Fibroblast of skin of abdomen (primary cell): ENCODE measurements at places on chromosomes 1 and 21.

GRCh38 chr1:155499953-155500639, 62.5 kb downstream of the ASH1L start:
- peak; percentile 43 for DNase-seq

GRCh38 chr1:20099533-20099932, 19.8 kb downstream of the PLA2G2D start:
- DNase-seq, result no peak

GRCh38 chr1:176880955-176881595, 283.4 kb downstream of the ASTN1 start:
- DNase-seq, result peak; percentile 74

DNA sequence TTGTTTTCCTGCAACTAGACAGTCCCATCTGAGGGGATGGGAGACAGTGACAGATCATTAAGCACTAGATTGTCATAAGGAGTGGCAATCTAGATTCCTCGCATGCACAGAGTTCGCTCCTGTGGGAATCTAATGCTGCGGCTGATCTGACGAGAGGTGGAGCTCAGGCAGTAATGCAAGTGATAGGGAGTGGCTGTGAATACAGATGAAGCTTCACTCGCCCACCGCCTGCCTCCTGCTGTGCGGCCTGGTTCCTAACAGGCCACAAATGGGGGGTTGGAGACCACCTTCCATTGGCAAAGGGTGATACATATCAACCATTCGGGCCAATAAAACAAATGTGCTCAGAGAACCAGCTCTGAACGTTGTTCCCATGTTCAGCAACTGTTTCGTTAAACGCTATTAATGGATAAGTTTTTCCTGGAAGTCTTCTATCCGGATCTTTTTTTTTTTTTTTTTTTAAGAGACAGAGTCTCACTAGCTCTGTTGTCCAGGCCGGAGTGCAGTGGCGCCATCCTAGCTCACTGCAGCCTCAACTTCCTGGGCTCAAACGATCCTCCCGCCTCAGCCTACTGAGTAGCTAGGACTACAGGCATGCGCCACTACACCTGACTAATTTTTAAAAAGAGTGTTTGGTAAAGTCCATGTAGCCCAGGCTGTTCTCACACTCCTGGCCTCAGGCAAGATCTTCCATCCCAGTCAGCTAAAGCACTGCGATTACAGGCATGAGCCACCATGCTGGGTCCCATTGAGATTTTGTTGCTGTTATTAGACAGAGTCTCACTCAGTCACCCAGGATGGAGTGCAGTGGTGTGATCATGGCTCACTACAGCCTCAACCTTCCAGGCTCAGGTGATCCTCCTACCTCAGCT, 8.7 kb upstream of the RSRP1 start:
- DNase-seq, result no peak

GRCh38 chr1:184606786-184607185, 147.9 kb downstream of the EDEM3 start:
- DNase-seq, result no peak

- DNase-seq, result no peak
Observed at GRCh38 chr1:245213066-245213831, 58.5 kb downstream of the KIF26B start.

DNA sequence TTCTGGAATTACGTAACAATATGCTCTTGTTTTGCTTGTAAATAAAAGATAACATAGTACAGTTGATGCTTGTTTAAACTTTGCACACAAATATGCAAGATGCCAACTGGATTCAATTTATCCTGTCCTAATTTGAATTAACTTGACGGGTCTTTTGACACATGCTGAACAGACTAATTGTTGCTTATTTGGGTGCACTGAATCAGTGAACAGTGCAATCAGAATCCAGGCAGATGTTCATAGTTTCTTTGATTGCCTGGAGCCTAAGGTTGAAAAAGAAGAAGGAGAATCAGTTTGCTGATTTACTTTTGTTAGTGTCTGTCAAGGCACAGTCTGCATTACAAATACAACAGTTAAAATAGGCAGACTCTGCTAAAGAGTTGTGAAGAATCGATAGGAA, 307.9 kb downstream of the COL11A1 start:
- no peak for DNase-seq

- DNase-seq, result no peak
Observed at GRCh38 chr1:43547538-43548072, 16.9 kb downstream of the PTPRF start.

DNA sequence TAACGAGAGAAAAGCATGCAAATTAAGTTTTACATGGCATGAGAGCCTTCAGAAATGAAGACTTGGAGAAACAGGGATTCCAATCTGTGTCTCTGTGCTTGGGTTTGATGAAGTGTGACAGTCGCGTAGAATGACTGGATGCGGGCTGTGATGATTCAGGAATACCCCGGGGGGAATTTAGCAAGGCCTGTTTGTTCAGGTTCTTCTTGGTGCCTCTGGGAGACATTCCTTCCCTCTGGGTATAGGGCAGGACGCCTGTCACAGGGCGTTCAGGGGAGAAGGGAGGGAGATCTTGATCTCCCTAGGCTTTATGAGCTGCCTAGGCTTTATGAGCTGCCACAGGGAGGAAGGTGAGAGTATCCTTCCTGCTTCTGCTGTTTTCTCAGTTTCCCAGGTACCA, 36.6 kb downstream of the DOP1B start:
- no peak for DNase-seq

DNA sequence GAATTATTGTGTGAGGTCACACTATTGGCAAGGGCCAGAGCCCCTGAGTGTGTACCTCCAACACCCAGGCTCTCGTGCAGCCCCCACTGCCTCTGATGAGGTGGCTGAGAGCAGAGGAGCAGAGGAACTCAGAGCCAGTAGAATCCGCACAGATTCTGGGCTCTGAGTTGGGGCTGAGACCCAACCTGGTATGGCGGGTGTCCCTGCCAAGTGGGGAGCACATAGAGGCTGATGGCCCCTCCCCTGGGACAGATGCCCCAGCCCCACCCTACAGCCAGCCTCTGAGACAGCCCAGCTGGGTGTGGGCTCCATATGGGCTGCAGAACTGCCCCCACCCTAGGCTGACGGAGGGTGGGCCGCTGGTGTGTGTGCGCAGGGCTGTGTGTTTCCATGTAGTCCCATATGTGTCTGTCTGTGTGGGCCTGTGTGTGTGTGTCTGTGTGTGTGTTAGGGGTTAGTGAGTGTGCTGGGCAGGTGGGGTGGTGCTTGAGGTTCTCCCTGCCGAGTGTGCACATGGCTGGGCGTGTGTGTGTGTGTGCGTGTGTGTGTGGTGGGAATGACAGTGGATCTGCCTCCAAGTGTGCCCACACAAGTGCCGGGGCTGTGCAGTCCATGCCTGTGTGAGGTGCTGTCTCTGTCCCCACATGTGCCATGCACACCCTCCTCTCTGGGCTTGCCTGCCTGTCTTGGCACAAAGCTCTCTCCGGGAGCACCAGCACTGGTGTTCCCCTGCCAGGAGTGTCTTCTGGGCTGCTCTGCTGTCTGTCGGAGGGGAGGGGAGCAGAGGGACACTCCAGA, 24.4 kb downstream of the FOXO6 start:
- no peak for DNase-seq

- DNase-seq, result no peak
Observed at GRCh38 chr1:28578696-28579218, 13.3 kb upstream of the RAB42 start.

DNA sequence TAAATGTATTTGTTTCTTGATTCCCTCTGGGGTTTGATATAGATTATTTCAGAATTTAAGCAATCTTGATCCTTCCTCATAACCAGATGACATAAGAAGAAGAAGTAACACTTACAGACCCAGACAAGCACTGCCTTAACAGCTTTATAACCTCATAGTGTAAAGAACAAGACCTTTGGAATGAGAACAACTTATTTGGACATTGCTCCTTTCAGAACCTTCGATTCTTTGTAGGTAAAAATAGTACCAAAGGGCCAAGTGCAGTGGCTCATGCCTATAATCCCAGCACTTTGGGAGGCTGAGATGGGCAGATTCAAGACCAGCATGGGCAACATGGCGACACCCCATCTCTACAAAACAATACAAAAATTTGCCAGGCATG, 15.0 kb downstream of the TM2D1 start:
- DNase-seq, result no peak
